ENCODE measurements at places on chromosomes 1 and 21. TPM values are rescaled to one million over a fixed set of nuclear protein-coding genes. Genes with fewer than 3 reads are reported as not detected.

GRCh38 chr21:46111193-46111571 lies 13.3 kb downstream of the COL6A2 start:
- H3K27ac ChIP-seq, result no peak overlapping the region
- H3K4me1 ChIP-seq, result no peaks in the 10 kb centered on the region
- H3K36me3 ChIP-seq, result peaks cover 6% of the 10 kb centered on the region
- DNase-seq, result peak; percentile 11

DNA sequence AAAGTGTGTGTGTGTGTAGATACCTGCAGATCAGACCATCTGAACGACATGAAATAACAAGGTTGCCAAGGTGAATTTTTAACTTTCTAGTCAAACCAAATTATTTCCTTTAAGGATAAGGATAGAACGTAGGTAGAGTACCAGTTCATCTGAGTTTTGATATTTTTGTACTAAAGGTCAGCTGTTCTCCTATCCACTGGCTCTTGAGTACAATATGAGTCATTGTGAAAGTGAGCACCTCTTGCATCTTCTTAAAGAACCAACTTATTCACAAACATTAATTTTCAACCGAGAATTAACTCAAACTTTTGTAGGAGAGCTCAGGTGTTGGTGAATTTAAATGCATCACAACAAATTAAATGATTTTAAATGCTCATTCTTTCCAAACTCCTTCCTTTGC lies 71.5 kb downstream of the IFI44 start:
- no peaks in the 10 kb centered on the region for H3K4me1 ChIP-seq
- no peak overlapping the region for H3K4me3 ChIP-seq
- H3K36me3 ChIP-seq, result no peaks in the 10 kb centered on the region

DNA sequence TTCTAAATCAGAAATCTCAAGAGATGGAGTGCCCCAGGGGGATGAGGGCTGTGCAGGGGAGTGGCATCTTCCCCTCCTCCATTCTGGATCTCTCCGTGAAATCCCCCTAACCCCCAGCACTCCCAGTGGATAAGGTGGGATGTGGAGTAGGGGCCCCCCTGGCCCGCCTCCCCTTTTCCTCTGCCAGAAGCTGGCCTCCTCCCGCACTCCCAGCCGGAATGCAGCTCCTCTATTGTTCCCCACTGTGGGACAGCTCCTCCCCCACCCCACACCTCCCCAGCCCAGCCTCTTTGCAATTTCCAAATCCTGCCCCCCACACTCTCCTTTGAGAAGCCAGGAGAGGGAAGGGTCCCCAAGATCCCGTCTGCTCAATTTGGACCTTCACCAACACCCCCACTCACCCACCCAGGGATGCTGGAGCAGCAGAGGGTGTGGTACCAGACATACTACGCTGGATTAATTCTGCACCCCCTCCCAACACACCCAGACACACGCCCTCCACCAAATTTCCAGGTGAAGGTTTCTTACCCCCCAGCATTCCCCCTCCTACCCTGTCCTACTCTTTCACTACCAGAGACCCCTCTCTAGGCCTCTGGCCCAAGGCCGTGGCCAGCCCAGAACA lies 1.9 kb downstream of the MEX3A start:
- peaks cover 23% of the 10 kb centered on the region for H3K4me1 ChIP-seq
- H3K4me3 ChIP-seq, result no peak overlapping the region
- no peak for DNase-seq
- H3K27ac ChIP-seq, result no peak overlapping the region
- H3K36me3 ChIP-seq, result no peaks in the 10 kb centered on the region
- H3K27me3 ChIP-seq, result no peaks in the 10 kb centered on the region

DNA sequence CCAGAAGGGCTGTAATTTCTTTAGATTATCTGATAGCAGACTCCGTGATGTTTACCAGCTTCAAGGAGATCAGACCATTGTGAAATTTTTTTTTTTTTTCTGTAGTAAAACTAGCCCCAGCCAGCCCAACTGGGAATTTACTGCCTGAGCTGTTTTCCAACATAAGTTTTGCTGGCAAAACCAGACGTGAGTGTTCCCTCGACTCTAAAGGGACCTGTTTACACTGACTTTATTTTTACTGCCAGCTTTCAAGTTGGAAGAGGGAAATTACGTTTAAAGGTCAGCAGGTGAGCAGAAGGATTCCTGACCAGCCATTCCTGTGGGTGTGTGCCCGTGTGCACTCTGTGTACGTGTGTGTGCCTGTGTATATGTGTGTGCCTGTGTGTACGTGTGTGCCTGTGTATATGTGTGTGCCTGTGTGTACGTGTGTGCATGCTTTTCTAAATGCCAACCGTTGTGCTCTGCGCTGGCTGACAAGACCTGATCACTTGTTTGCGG lies 374 bp downstream of the MAB21L3 start:
- no peak for DNase-seq
- H3K27ac ChIP-seq, result no peak overlapping the region

GRCh38 chr1:224170343-224170742 lies 12.7 kb upstream of the DEGS1 start:
- no peak overlapping the region for H3K27ac ChIP-seq
- H3K4me3 ChIP-seq, result no peak overlapping the region
- no peaks in the 10 kb centered on the region for H3K4me1 ChIP-seq
- no peaks in the 10 kb centered on the region for H3K36me3 ChIP-seq

GRCh38 chr1:1092894-1093609 lies 18.9 kb upstream of the RNF223 start:
- DNase-seq, result no peak
- peaks cover 27% of the 10 kb centered on the region for H3K36me3 ChIP-seq
- H3K27ac ChIP-seq, result no peak overlapping the region
- H3K27me3 ChIP-seq, result no peaks in the 10 kb centered on the region
- H3K4me1 ChIP-seq, result no peaks in the 10 kb centered on the region
- H3K4me3 ChIP-seq, result no peak overlapping the region

GRCh38 chr1:185931438-185931837 lies 197.2 kb downstream of the HMCN1 start:
- DNase-seq, result no peak
- H3K4me3 ChIP-seq, result no peak overlapping the region
- H3K36me3 ChIP-seq, result no peaks in the 10 kb centered on the region

Gene KRTAP19-1
- total RNA-seq, result not detected

Gene C8A
- total RNA-seq, result not detected

Gene FCMR
- 1.8 TPM for total RNA-seq

Gene PRDX1
- total RNA-seq, result 211 TPM

Gene GBP1
- total RNA-seq, result 51.8 TPM

Gene VWA5B1
- not detected for total RNA-seq
